CD4-positive, alpha-beta T cell treated with Interleukin-4 for 4 hours (primary cell): ENCODE measurements at places on chromosomes 4 and X.

DNA sequence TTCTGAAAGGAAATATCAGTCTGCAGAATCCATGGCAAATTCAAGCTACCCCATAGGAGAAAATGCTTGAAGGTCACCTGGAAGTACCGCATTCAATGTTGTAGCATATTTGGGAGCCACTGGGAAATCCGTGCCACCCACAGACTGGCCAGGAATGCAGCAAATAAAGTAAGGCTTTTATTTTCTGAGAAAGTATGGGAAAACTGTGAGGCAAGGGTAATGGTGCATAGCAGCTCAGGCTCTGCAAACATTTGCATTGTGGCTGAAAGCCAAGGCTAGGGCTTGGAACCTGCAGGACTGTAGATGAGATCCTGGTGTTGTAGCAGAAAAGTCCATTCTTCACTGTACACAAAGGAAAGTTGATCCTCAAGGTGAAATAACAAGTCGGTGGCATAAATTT, 450.9 kb upstream of the NR3C2 start:
- DNase-seq = no peak

DNA sequence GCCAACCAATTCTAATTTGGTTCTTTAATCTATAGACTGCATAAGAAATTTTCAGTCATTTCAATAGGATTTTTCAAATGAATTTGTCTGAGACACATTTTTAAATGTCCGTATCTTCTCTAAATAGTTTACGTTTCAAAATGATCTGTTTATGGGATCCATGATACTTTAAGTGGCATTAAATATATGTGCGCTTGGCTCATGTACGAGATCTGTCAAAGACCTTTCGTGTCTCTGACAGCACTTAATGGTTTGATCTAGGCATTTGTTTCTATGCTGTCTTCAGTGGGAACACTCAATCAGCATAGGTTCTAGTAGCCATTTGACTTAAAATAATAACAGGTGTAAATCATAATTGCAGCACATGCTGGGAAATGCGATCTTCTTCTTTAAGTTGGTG, 731.0 kb downstream of the CENPC start:
- DNase-seq = no peak

GRCh38 chrX:14825851-14826250, 47.0 kb downstream of the FANCB start:
- DNase-seq = no peak

- DNase-seq = no peak
Measured at GRCh38 chr4:150479657-150480056, 102.3 kb upstream of the MAB21L2 start.

DNA sequence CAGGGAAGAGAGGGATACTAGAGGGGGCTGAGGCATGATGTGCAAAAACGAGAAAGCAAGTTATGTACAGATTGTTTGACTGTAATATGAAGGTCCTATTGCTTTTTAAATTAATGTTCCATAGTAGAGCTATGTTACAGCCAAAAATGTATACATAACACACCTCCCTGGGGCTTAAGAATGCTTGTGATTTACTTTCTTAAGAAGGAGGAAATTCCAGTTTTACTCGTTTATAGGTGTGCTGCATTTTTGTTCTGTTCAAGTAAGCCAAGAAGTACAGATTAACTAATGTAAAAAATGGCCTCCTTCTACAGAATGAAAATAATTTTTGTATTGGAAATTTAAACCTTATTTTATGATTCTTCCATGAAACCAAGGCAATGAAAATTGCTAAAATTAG, 614.4 kb upstream of the NR3C2 start:
- no peak for DNase-seq

DNA sequence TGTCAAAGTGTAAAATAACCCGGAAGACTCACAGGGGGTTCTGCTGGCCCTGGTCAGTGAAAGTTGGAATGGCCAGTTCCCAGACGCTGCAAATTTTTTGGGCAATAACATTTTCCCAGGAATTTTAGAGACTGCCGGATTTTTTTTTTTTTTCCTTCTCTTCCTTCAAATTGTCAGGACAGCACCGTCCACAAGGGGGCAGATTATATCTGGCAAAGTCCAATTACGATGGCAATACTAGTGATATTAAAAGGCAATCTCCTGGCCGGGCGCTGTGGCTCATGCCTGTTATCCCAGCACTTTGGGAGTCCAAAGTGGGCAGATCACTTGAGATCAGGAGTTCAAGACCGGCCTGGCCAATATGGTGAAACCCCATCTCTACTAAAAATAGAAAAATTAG, 20.5 kb downstream of the SLC25A5 start:
- peak; percentile 33 for DNase-seq

DNA sequence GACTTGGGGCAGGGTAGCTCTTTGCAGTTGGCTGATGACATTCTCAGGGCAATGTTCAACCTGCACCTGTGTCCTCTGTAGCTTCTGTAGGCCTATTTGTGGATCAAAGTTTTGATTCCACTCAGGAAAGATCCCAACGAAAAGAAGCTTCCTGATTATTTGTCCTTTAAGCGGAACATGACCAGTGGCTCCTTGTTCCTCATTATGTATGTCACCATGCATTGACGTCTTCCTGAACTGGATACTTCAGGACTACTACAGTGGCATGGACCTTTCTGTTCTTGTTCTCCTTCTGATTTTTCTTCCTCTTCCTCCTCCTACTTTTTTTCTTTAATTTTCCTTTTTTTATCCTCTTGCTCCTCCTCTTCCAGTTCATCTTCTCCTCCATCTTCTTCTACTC, 62.4 kb downstream of the NBDY start:
- no peak for DNase-seq

DNA sequence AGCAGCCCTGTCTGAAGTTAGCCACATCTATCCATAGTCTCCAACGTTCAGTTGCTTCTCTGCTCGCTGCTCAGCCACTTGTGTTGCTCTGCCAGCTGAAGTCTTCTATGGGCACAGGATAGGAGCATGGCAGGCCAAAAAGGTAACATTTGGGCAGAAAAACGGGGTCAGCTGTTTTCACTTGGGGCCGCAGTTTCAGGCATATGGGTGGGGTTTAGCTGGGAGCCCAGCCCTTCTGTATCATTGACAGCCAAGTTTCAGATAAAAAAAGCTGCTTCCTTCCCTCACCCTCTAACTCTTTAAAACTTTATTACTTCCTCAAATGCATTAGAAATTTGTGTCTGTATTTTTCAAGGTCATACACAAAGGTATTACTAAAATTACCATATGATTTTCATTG, 18.4 kb upstream of the MANBA start:
- no peak for DNase-seq

GRCh38 chrX:3777416-3777815, 64.0 kb upstream of the PRKX start:
- peak; percentile 0 for DNase-seq

DNA sequence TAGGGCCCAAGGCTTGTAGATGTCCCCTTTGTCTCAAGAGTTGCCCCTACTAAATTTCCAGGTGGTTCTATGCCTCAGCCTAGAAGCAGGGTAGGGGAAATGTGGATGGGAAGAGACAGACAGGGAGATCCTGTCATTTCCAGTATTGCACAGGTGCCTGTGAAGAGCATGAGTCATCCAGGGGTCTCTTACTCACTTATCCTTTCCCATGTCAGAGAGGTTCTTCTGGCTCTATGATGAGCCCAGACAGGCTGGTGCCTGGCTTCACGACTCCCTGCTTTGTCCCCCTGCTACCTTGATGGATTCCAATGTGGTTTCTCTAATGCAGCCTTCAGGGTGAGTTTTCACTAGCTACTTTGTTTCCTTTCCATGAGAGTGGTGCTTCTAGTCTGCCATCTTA, 35.2 kb upstream of the DDX60 start:
- DNase-seq = no peak

DNA sequence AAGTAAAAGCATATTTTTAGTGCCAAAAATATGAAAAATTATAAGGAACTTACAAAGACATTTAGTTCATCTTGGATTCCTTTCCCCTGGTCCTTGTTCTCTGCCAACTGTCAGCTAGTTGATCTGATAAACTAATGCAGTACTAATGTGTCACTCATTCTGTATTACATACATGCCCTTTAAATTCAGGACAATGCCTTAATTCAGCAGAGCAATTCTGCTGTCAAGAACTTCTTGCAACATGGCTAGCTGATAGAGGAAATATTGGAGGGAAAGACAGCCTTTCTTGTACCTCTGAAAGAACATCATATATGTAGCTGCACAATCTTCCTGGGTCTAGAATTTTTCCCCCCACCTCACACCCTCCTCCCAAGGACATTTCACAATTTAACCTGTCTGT, 480.1 kb downstream of the RPA4 start:
- no peak for DNase-seq

DNA sequence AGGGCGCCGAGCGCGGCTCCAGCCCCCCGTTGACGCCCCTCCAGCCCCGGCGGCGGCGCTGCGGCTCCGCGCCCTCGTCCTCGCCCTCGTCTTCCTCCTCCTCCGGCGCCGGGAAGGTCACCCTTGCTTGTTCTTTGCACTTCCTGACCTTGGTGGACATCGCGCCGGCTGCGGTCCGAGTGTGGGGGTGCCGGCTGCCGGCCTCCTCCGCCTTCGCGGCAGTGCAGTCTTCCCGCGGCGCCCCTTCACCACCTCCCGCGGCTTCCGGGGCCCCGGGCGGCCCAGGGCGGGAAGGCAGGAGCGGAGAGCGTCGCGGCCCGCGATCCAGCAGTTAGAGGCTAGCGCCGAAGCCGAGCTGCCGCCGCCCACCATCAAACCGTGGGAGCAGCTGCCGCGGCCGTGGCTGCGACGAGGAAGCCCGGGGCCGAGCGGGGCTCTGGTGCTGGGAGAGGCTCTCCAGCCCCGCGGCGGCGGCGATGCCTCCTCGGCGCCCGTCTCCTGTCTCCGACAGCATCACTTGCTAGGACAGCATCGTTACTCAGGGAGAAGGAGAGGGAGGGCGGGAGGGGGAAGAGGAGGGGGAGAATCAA, at the start of gene TRPC3:
TSS of gene TRPC3 (minus strand) at position 540 of the 590 bp plus-strand sequence. CDS start at position 160, 380 bp downstream.
- DNase-seq = no peak

DNA sequence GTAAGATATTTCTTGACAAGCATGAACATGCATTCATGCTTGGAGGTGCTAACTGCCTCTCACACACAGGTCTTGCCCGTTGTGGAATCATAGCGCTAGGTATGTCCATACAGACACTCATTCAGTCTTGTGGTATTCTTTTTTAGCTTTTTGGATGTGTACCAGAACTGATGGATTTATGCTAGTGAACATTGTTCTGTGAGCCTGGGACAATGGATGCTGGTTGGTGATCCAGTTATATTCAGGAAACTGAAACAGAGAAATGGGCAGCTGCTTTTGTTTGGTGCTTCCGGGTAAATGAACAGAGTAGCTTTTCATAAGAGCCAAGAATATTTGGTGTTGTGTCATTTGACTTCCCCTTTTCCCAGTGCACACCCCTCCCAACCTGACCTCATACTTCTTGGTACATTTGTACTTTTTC, 78.9 kb upstream of the SLC4A4 start:
- peak; percentile 10 for DNase-seq

DNA sequence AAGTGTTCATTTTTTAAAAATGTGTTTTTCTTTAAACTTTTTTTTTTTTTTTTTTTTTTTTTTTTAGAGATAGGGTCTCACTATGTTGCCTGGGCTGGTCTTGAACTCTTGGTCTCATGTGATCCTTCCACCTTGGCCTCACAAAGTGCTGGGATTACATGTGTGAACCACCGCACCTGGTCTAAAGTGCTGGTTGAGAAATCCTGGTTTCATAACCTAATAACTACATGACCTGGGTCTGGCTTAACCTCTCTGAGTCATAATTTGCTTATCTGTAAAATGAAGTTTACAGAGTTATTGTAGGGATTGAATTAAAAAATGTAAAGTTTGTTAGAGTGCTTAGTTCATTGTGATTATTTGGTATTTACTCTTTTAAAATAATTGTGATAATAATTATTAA, 5.2 kb downstream of the HSD17B13 start:
- no peak for DNase-seq

GRCh38 chr4:66885501-66886165, 659.7 kb downstream of the CENPC start:
- DNase-seq = no peak

DNA sequence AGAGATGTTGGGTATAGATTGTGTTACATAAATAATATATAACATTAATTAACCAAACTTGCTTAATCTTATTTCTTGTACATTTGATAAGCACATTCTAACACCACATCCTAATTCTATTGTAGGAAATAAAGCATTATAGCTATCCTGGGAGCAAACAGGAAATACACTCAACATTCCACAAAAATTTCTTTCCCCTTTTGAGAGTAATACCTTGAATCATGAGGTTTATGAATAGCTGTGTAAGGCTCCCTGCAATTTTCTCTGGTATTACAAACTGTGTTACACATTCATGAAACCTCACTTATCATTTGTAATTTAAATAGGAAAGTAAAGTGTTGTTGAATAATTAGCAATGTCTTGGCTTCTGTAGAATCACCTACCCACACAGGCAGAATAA, 95.1 kb downstream of the TMEM47 start:
- DNase-seq = no peak

DNA sequence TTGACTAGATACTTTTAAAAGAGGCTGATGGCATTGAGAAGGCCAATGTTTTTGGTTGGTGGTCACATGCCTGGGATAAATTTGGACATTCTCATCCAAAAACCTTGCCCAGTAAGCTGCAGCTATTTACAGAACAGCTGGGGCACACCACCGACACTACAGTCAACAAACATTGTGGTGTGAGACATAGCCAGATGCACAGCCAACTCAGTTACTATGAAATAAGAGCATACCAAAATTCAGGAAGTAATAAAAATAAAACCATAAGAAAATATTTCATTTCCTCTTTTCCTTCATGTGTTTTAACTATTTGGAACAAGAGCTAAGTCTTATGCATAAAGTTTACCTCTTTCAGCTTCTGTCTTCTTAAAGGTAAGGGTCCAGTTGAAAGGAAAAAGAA, 8.8 kb downstream of the PPM1K start:
- no peak for DNase-seq

- DNase-seq = no peak
Measured at GRCh38 chr4:7703688-7704087, 236.0 kb downstream of the AFAP1 start.

DNA sequence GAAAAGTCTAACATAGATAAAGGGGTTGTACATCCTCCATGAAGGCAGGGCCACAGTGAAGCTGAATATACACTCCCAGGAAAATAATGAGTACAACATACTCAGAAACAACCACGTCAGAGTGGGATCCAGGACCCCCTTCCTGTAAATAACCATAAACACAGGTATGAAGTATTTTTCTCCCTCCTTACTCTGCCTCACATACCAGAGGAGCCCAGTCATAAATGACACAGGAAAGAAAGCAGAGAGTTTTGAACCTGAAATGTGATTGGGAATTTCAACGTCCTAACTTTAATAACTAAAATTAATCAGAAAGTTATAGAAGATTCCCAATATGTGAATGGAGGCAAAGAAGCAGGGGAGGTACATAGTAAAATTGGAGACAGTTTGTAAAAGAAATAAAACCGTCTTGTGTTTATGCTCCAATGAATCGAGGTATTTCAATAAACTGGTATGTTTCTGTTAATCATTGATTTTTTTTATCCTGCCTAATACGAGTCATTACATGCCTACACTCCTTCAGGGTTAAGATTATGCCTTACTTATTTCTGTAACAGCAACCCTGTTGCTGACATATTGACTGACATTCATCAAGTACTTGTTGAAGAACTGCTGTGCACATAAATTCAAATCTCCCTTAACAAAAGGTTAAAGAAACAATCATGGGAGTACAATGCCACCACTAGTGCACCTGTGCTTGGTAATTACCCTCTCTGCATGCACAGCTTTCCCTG, 431.3 kb downstream of the KCNIP4 start:
- no peak for DNase-seq
